ENCODE measurements at places on chromosomes 3 and 15.

GRCh38 chr15:88288661-88289060 lies 32.1 kb upstream of the NTRK3 start:
- no peaks in the 10 kb centered on the region for H3K36me3 ChIP-seq
- H3K27me3 ChIP-seq, result peaks cover 38% of the 10 kb centered on the region
- no peaks in the 10 kb centered on the region for H3K4me1 ChIP-seq
- H3K27ac ChIP-seq, result no peak overlapping the region
- no peak for DNase-seq
- no peak overlapping the region for H3K4me3 ChIP-seq

GRCh38 chr15:39125904-39126303 lies 455.0 kb upstream of the THBS1 start:
- peaks cover 12% of the 10 kb centered on the region for H3K4me1 ChIP-seq
- H3K36me3 ChIP-seq, result no peaks in the 10 kb centered on the region
- H3K27me3 ChIP-seq, result no peaks in the 10 kb centered on the region
- DNase-seq, result no peak

DNA sequence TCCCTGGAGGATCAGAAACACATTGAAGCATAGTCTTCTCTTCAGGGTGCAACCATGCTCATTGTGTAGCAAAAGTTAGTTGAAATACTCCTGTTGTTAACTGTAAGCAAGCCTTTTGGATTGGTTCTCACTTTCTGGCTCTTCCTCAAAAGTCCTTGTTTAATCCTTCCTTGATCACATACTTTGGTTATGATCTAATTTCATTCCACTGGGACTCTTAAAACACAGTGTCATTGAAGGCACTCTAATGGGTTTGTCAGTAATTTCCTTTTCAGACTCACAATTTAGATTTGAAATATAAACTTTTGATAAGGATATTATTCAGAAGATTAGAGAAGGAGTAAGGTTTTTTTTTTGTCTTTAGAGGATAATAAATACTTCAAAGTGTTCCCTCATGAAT lies 451.7 kb upstream of the SGO1 start:
- no peak overlapping the region for H3K4me3 ChIP-seq
- H3K27ac ChIP-seq, result no peak overlapping the region
- DNase-seq, result no peak

DNA sequence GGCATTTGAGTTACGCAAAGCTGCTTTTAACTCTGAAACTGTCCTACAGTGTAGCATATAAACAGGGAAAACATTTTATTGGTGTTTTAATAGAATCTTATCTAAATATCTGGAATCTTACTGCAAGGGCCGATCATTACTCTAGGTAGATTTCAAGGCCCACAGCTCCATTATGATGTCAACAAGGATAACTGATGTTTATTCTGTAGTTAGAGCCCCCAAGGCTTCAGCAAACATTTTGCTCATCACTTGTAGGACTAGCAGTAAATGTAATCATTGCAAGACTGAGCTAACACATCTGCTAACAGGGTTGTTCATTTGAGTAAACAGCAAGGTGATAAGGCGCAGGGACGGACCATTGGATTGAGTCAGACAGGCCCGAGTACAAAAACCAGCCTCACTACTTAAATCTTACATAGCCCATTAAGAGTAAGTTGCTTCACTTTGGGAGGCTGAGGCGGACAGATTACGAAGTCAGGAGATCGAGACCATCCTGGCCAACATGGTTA lies 332.5 kb upstream of the TPRG1 start:
- DNase-seq, result no peak
- no peaks in the 10 kb centered on the region for H3K27me3 ChIP-seq
- H3K4me3 ChIP-seq, result no peak overlapping the region
- no peaks in the 10 kb centered on the region for H3K36me3 ChIP-seq
- no peak overlapping the region for H3K27ac ChIP-seq

GRCh38 chr3:107769882-107770281 lies 247.1 kb downstream of the BBX start:
- no peak overlapping the region for H3K4me3 ChIP-seq
- no peaks in the 10 kb centered on the region for H3K27me3 ChIP-seq
- no peaks in the 10 kb centered on the region for H3K4me1 ChIP-seq
- H3K36me3 ChIP-seq, result peaks cover 11% of the 10 kb centered on the region
- DNase-seq, result no peak
- H3K27ac ChIP-seq, result no peak overlapping the region

DNA sequence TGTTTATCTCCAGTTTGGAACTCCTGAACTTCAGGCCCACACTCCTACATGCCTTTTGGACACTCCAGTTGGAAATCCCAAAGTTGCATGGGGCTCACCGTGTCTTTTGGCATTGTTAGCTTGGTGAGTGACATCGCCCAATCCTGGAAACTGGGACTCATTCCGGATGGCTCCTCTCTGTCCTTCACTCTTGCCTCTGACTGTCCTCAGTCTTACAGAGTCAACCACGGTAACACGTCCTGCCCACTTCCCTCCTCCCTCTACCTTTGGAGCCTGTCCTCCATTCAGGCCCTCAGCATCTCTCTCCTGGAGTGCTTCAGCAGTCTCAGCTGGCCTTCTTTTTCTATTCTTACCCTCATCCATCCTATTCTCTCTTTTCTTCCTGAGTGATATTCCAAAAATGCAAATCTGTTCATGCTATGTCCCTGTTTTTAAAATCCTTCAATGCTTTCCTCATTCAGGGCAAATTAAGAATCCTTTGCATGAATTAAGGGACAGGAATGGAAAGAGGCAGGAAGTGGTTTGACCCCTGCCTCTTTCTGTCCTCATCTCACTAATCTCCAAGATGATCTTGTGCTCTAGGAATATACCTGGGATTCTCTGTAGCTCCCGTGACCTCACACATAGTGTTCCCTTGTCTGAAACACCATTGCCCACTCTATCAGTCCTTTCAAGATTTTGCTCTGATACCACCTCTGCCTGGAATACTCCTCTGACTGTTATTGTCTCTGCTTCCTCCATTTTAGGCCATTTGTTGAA lies 42.5 kb downstream of the LPP start:
- no peak overlapping the region for H3K27ac ChIP-seq
- H3K4me1 ChIP-seq, result no peaks in the 10 kb centered on the region
- H3K36me3 ChIP-seq, result no peaks in the 10 kb centered on the region
- H3K4me3 ChIP-seq, result no peak overlapping the region
- peak; percentile 9 for DNase-seq
- no peaks in the 10 kb centered on the region for H3K27me3 ChIP-seq

GRCh38 chr3:22288756-22289155 lies 537.7 kb upstream of the ZNF385D start:
- H3K27me3 ChIP-seq, result no peaks in the 10 kb centered on the region
- no peak overlapping the region for H3K4me3 ChIP-seq
- no peak overlapping the region for H3K27ac ChIP-seq
- H3K4me1 ChIP-seq, result no peaks in the 10 kb centered on the region
- no peak for DNase-seq

- no peaks in the 10 kb centered on the region for H3K4me1 ChIP-seq
- no peaks in the 10 kb centered on the region for H3K27me3 ChIP-seq
- no peak for DNase-seq
These were observed 114.0 kb upstream of the PLCL2 start for GRCh38 chr3:16770792-16771191.

- no peaks in the 10 kb centered on the region for H3K4me1 ChIP-seq
- H3K27ac ChIP-seq, result no peak overlapping the region
- no peak overlapping the region for H3K4me3 ChIP-seq
- DNase-seq, result no peak
- H3K36me3 ChIP-seq, result no peaks in the 10 kb centered on the region
- no peaks in the 10 kb centered on the region for H3K27me3 ChIP-seq
These were observed 49.6 kb downstream of the WDR72 start for GRCh38 chr15:53709821-53710220.

DNA sequence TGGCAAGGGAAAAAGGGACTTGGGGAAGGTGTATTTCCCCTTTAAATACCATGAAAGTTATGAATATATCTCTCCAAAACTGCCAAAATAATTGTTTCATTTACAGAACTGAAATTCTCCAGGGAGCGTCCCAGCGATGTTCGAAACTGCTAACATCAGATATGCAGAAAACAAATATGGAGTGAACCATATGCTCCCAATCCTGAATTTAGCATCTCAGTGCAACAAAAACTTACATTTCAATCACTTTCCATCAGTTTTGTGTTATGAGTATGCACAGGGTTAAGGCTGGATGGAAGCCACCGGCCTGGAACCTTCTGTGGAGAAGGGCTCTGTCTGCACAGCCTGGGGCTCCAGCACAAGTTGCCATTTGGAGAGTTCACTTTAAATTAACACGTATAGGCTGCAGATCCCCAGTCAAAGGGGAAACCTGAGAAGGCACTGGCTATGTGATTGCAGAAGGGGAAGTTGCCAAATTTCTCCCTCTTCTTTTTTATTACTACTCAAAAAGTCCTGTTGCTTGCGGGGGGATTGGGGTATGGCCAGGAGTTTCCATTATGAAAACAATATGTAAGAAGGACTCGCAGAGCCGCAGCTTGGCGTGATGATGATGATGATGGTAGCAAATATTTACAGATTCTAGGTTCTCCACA lies 56.9 kb upstream of the FOXP1 start:
- H3K27ac ChIP-seq, result no peak overlapping the region
- no peaks in the 10 kb centered on the region for H3K27me3 ChIP-seq
- H3K4me1 ChIP-seq, result no peaks in the 10 kb centered on the region
- DNase-seq, result no peak
- H3K36me3 ChIP-seq, result no peaks in the 10 kb centered on the region

DNA sequence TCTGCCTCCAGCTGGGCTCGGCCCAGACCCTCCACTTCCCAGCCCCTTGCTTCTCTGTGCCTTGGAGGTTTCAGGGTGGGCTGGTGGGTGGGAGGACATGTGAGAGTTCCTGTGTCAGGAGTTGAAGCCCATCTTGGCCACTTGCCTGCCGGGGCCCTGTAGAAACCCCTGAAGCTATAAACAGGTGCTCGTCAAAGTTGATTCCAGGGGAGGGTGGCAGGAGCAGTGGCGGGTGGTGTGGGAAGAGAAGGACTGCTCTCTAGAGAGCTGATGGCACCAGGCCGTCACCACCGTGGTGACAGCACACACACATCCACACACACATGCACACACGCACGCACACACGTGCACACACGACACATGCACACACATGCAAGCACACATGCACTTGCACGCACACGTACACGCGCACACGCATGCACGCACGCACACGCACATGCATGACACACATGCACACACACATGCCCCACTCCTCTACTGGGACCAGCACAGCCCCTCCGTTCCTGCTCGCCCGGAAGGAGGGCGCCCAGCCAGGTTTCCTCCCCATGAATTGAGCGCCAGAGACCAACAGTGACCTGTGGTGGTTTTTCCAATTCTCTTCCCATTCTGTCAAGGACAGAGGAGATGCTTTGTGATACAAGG lies 56.3 kb upstream of the CGNL1 start:
- H3K4me1 ChIP-seq, result peaks cover 14% of the 10 kb centered on the region
- DNase-seq, result no peak
- H3K27ac ChIP-seq, result peak overlapping the region; percentile 57
- no peaks in the 10 kb centered on the region for H3K36me3 ChIP-seq
- H3K4me3 ChIP-seq, result no peak overlapping the region

DNA sequence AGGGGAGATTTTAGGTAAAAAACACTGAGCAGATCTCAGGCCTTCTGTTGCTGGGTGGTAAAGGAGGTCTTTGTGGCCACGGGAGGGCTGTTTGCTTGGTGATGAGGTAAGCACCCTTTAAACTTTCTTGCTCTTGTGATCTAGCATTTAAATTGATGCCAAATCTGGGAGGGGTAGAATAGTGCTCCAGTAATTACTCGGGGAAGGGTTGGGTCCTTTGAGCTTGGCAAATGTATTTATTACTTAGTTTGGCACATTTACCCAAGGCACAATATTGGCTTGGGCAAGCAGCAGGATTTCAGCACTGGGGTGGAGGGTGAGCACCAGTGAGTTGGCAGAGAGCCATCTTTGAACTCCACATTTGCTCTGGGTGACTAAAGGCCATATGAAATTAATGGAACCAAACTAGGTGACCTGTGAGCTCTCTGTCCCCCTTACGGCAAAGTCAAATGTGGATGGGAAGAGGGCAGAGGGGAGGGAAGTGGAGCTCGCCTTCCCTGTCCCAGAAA lies 185.9 kb upstream of the ONECUT1 start:
- DNase-seq, result no peak
- H3K27me3 ChIP-seq, result no peaks in the 10 kb centered on the region
- H3K36me3 ChIP-seq, result no peaks in the 10 kb centered on the region
- H3K4me3 ChIP-seq, result no peak overlapping the region
